ENCODE measurements at places on chromosomes 1 and 21.
A peak's percentile ranks its signal among the peaks of the same experiment; 100 is the strongest.

DNA sequence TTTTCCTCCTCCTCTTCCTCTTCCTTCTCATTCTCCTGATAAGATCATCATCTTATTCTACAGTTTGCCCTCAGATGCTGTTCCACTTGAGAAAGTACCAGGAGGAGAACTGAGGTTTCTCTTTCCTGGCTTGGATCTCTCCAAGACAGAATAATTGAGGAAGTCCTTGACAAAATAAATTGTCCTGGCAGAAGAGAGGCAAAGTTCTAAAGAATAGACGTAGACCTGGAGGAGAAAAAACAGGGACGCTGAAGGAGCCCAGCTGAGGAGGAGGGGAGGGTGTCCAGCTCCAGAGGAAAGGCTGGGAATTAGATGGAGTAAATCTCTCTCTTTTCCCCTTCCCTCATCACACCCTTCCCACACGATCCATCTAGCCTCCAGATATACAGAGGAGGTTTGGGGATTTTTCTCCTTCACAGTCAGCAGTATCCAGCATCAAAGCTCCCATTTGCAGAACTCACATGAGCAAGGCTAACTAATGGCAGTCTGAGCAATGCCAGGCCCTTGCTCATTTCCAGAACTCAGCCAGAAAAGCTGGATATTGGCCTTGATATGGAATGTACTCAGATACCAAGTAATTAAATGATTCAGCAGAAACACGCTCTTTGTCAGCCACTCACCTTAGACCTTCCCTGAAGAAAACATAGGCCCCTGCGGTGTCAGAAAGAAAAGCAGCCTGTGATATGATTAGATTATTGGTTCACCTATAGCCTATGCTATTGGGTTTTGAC is 5.1 kb upstream of the GNG12 start:
- DNase-seq: peak; percentile 68

DNA sequence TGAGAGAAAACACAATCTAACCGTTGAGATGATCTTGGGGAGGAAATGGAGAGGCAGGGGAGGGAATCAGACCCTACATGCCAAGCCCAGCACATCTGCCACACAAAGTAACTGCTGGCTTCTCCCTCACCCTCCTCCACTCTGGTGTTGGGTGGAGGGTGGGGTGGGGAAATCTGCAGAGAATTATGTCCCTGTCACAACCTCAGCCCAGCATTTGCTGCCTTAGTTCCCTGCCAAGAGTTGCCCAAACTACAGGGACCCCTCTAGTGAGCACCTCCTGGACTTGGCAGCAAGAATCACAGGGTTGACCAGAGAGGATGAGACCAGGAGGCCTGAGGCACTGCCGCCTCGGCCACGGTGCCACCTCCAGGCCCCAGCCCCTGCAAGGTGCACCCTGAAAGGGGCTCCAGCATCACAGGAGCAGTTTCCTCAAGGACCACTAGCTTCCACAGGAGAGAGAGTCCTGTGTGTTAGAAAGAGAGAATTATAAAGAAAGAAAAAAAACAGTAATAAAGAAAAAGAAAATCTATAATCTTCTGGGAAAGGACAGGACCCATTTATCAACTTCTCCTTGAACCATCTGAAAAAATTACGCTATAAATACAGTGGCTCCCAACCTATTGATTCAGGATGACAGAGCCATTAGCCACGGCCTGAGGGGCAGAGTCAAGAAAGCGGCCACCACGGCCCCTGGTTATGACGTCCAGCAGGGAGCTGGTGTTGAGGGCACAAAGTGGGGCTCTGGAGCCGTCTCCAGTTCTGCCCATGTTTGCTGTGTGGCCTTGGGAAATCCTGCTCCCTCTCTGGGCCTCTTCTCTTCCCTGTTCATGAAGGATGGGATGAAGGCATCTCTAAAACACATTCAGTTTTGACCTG is 451.7 kb downstream of the MATN1 start:
- DNase-seq: no peak

DNA sequence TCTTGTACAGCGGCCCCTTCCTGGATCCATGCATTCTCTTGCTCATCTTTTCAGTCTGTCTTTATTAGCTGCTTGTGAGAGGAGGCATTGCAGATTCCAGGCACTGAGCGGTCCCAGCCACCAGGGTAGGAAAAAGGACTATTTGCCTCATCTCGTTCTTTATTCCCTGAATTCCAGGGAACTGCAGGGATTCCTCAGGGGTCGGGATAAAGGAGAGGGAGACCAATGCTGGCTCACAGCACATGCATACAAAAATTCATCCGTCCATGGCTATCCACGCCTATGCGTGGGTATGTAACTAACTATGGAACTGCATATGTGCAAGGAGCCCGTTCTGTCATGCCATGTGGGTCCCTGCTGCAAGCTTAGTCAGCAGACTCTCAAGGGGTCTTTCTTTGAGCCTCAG is 879 bp upstream of the PLPPR5 start:
- no peak for DNase-seq

GRCh38 chr1:196114193-196114592 is 494.0 kb downstream of the KCNT2 start:
- no peak for DNase-seq
